ENCODE measurements at places on chromosomes 3 and 15. TPM values are rescaled to one million over a fixed set of nuclear protein-coding genes. Genes with fewer than 3 reads are reported as not detected.

LSMEM2 gene
- total RNA-seq: not detected

ACOX2 gene
- 19.7 TPM for total RNA-seq

RASGRP1 gene
- 0.36 TPM for total RNA-seq

CRABP1 gene
- total RNA-seq: not detected

CADPS gene
- 7.7 TPM for total RNA-seq

KLHL24 gene
- total RNA-seq: 69.5 TPM

- DNase-seq: no peak
These were observed 4.0 kb downstream of the CCDC9B start for GRCh38 chr15:40336744-40337122.

DNA sequence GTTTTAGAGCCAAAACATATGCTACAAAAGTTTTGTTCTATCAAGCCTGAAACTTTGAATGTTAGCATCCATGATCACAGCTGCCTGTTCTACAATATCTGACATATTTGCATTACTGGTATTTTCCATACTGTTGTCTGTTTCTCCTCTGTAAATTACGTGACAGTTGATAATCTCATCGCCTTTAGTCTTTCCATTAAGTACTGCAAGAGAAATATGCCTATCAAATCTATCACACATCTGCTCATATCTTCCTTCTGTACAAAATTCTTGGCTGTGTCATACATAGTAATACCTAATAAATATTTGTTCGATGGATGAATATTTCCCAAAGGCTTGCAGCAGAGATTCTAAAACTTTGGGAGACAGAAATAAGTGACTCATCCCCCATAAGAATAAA, 717.3 kb downstream of the OTOL1 start:
- DNase-seq: no peak

GRCh38 chr3:13240928-13241618, 167.8 kb upstream of the IQSEC1 start:
- no peak for DNase-seq

DNA sequence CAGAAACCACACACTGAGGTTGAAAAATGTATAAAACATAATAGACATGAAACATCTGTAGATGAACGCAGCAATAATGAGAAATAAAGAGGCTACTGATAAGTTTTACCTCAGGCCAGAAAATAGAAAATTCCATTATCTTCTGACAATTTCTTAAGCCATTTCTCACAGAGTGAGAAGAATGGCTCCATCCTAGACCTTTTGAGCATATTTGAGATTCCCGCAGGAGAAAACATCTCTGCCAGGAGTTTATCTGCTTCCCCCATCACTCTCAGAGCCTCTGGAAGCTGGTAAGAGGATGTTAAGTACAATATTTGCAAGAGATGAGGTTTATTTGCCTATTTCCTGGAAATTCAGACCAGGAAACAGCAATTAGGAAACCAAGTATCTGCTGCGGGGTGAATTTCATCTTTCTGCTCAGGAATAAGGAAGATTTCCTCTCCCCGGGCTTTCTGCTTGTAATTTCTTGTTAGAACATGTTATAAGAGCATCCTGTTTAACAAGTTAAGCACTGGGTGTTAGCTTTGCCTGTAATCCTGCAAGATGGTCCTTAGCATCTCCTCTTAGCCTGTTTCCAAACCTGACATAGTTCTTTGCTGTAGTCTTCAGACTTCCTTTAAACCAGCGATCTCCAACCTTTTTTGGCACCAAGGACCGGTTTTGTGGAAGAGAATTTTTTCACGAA, 54.8 kb downstream of the ATP13A4 start:
- DNase-seq: no peak

GRCh38 chr3:184683900-184684560, 27.8 kb downstream of the MAGEF1 start:
- no peak for DNase-seq

DNA sequence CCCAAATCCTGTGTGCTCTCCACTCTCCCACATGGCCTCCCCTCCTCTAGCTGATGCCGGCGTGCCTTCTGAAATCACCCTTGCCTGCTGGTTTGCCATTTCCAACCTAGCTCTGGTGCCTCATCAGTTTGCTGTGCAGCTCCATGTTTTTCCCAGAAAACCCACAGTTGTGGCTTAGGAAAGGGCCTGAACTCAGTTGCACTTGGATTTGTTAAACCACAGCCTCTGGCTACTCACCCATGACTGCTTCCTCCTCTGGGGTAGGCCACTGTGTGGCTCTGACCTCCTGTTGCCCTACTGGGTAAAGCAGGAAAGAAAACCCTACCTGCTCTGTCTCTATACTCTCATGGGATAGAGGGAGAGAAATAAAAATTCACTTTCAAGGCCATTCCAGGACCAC, 97.3 kb downstream of the DAPK2 start:
- no peak for DNase-seq

- DNase-seq: peak; percentile 80
These were observed 26.5 kb downstream of the NEO1 start for GRCh38 chr15:73078722-73079121.

GRCh38 chr3:74921676-74922075, 307.2 kb upstream of the CNTN3 start:
- DNase-seq: no peak

DNA sequence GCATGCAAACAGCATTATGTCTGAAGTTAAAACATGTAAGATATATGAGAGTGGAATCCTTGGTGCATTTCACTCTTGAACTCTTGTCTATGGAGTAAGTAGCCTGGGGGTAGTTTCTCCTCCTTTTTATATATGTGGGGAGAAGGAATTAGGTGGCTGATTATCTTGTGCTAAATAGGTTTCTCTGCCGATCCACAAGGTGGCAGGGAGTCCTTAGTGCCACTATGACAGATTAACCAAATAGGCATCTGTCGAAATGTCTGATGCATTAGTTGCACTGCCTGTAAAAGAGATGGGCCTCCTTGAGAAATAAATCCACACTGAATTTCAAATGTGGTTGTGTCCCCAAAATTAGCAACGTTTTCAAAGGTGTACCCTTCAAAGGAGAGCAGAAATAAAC, 170.1 kb downstream of the CNTN4 start:
- DNase-seq: no peak

DNA sequence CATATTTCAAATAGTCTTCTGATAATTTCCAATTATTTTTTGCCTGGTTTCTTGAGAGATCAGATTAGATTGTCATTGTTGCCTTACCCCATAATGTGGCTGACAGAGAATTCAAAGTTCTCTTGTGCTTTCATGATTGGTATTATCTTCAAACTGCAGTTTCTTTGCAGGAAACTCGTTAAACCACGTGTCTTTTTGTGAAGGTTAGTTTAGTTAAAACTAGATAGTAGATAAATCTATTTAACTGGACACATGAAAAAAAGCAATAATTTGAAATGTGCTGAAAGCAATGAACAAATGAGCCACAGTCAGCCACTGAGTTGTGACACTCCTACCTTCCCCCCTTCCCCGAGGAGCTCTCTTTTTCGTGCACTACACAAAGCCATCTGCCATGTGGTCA, 327.5 kb upstream of the UMPS start:
- DNase-seq: no peak

GRCh38 chr15:75036212-75036616, 12.8 kb downstream of the PPCDC start:
- DNase-seq: no peak

- DNase-seq: no peak
These were observed 24.4 kb downstream of the AVEN start for GRCh38 chr15:34014556-34014955.
